ENCODE measurements at places on chromosomes 12 and 14. TPM values are rescaled to one million over a fixed set of nuclear protein-coding genes. Genes with fewer than 3 reads are reported as not detected.

IFT81 gene
- 24.4 TPM for total RNA-seq

SLCO1C1 gene
- not detected for total RNA-seq

TAS2R13 gene
- 0.69 TPM for total RNA-seq

RPL10L gene
- not detected for total RNA-seq

GZMH gene
- total RNA-seq, result not detected

CNTN1 gene
- total RNA-seq, result 0.63 TPM

SIX4 gene
- 8.5 TPM for total RNA-seq

KRT6A gene
- 2.5 TPM for total RNA-seq

TAS2R14 gene
- 2.0 TPM for total RNA-seq

DIO2 gene
- 11.5 TPM for total RNA-seq

CLEC2A gene
- total RNA-seq, result not detected

LUM gene
- total RNA-seq, result 496 TPM

TAMALIN gene
- 19.2 TPM for total RNA-seq

KRT6B gene
- total RNA-seq, result 2.0 TPM

RASAL1 gene
- not detected for total RNA-seq

VDR gene
- total RNA-seq, result 3.8 TPM

BDKRB2 gene
- 80.9 TPM for total RNA-seq

DLGAP5 gene
- 5.4 TPM for total RNA-seq

CISTR gene
- total RNA-seq, result not detected
